Stimulated activated CD8-positive, alpha-beta memory T cell treated with anti-CD3 and anti-CD28 coated beads, Interleukin-7, amount 100 ng/mL, for 4 hours (primary cell): ENCODE measurements at places on chromosomes 3 and 15.

DNA sequence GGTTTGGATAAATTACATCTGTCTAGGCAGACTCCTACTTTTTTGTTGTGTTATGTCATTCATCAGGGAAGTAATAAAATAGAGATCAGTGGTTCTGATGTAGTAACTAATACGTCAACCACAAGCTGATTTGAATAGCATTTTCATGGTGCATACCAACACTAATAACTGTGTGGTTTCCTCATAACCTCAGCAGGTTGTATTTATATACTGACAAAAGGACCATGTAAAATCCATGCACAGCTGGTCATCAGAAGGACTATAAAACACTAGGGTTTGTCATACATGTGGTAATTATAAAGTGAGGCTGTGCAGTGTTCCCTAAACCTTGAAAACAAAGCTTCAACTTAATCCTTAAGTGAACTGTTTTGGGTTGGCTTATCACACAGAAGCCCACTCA is 216.8 kb upstream of the RBMS3 start:
- no peak for DNase-seq

DNA sequence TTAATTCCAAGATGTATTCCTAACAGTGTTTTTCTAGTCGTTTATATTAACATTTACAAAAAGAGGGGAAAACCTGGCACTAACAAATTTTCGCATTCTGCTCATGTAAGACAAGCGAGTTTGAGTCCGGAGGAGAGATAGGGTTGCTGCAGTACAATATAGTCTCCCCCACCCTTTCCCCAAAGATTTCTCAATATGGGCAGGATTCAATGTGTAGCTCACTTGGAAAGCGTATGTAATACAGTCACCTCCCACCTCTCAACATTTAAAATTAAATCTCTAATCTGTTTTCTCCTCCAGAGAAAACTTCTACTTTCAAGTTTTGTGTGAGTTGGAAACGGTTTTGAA is 57.9 kb downstream of the CMSS1 start:
- no peak for DNase-seq

DNA sequence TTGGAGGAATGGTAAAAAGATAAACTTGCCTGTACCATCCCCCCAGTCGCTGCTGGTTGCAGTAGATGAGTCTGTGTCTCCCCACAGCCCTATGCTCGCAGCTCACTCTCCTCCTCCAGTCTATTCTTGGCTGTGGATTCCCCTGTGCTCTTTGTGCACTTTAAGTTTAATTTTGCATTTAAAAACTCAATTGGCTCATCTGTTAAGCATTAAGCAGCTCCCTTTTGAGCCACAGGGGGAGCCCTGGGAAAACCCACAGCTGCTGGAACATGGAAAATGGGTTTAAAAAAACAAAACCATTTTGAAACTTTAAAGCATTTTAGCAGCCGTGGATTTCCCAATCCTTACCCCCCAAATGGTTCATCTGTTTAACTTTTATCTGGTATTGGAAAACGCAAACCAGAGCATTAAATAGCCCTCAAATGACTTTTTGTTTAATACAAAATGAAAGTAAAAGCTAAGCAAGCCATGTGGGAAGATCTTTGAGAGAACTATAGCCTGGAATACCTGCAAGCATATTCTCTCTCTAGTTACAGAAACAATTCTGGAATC is 536.9 kb downstream of the ZIC1 start:
- DNase-seq, result no peak

DNA sequence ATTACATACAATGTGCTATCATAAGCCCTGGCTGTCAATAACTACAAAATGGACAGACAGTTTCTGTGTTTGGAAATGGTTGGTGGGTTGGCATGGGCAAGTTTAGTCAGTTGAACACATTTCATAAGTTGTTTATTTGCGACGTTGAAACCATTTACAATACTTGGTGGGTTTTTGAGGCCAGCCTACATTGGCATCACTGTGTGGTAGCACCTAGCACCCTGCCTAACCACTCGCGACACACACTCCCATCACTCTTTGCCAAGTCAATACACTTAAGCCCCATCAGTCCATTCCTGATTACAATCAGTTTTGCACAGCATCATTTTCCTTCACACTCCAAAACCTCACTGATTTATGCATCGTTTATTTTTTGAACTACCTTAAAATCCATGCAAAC is 13.8 kb downstream of the PROK2 start:
- DNase-seq, result no peak

- no peak for DNase-seq
These were observed 54.4 kb upstream of the SLC12A8 start for GRCh38 chr3:125266971-125267370.

DNA sequence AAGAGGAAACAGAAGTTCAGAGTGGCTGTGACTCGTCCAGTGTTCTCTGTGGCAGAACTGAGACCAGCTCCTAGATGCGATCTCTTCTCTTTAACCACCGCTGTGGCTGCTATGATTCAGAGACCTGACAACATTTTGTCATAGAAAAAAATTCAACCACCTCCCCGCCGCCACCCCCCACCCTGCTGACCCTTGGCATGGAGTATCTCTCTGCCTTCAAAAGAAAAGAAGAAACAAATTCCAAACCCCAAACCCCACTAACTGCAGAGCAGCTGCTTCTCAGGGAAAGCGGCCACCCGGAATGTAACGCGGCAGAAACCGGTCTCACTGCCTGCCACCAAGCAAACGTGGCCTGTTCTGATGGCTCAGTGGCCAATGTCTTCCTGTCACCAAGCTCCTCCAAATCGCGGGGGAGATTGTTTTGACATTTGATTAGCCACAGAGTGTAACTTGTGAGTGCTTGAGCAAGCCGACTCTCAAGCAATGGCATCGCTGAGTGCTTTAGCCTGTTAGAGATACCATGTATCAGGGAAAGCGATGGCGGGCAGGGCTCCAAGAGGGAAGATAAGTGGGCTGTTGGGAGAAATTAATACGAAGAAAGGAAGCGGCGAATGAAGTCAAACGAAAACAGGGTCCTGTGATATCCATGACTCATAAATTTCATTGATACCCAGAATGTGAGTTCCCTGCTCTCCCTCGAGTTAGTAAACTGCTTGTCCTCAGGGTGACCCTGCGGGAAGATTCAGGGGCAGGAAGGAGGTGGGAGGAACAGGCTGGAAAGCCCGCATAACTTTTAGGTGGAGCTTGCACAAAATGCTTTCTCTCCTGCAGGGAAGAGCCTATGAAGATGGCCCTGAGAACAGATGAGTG is 44.8 kb upstream of the TLE3 start:
- no peak for DNase-seq

GRCh38 chr3:175378348-175378747 is 519.2 kb downstream of the NAALADL2 start:
- DNase-seq, result no peak

- DNase-seq, result no peak
These were observed 26.1 kb downstream of the STARD5 start for GRCh38 chr15:81297603-81298575.

DNA sequence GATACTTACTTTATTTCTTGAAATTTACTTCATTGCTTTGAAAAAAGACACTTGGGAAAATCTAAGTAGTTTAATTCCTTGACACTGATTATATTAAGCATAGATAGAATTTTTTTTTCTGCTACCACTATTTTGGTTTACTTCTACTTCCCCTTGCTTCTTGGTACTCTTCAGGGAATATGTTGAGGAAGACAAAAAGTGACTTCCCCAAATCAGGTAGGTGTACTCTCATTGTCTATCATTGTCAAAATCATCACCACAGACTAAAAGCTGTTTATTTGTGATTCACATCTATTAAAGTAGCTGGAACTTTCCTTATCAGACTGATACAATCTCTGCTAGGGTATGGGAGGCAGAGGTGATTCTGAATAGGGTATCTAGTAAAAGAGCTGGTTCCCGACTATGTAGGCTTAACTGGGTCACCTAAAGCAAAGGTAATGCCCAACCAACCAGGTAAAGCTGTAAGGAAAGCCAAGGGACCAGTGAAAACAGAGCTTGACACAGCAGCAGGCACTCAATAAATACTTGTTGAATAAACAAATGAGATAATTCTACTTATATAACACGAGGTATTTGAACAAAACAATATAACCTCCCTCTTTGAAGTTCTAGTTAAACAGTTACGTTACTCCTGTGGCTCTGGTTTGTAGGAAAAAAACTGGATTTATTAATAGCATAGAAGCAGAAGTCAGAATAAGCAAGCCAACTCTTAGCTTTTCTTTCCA is 346.9 kb downstream of the PLCL2 start:
- DNase-seq, result no peak

DNA sequence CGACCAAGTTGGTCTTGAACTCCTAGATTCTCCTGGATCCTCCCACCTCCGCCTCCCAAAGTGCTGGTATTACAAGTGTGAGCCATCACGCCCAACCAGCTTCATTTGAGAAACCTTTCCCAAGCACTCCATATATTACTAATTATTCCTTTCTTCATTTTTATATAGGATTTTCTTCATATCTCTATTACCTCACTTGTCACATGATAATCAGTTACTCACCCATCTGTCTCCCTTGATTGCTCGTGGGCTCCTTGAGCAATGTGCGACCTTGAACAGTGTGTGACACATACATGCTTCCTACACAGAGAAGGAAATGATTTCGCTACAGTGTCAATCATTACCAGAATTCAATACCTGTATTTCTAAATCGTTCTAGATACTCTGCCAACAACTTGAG is 110.7 kb upstream of the C2CD4B start:
- no peak for DNase-seq

DNA sequence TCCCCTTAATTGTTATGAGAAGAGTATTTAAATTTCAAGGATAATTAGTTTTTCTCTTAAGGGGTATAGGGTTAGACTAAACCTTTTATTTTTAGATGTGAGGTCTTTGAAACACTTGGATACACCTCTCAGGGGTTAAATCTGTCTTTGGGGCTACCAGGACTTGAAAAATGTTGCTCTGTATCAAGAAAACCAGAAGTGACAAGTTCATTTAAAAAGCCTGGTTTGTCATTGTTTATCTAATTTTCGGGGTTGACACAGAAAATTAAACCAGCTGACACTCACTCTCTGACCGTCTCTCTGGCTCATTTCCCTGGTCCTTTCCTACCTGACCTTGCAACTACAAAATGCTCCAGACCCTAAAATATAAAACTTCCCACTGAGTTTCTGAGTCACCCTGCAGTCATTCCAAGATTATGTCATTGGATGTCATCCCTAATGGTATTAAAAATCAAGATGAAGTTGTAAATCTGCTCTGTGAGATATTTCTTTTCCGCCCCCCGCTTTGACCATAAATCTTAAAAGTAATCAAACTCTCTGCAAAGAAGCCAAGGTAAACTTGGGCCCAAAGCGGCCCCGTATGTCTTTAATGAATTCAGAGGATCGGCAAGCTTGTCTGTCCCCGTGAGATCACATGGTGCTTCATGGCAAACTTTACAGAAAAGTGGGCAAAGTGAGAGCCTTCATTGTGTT is 32.9 kb upstream of the SKOR1 start:
- DNase-seq, result no peak

DNA sequence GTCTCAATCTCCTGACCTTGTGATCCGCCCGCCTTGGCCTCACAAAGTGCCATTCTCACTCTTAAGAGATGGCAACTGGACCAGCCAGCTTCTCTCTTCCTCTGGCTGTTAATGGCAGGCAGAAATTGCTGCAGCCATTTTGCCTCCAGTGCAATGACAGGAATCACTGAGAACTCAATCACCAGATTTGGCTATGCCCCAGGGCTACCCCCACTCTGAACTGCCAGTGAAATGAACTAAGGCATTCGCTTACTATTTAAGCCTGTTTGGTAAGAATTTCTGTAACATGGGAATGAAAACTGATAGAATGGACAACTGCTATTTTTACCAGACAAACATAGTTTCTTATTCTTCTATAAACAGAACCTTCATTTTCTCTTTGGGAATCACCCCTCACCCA is 24.5 kb downstream of the FOXP1 start:
- no peak for DNase-seq

- no peak for DNase-seq
These were observed 221.8 kb downstream of the UACA start for GRCh38 chr15:70541511-70541910.

DNA sequence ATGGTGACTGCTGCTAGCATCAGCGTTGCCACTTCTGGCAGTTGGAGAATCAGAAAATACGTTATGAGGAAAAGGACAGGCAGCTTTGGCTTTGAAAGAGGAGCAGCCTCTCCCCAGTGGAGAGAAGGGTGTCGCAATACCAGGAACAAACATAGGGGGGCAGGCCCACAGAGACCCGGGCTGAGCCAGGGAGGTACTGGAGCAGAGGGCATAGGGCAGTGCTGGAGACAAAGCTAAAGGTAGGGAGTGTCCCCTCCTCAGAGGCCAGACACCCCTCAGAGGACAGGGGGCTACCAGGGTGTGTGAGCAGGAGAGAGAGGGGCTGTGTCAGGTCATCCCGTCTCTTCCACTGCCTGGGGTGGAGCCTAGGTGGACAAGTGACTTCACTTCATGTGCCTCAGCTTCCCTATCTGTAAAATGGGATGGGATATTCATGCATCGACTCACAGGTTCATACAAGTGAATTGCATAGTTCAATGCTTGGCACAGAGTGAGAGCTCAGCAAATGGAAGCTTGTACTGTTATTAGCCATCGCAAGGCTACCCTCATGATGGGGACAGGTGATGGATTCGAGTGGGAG is 49.7 kb upstream of the LIMD1 start:
- no peak for DNase-seq

GRCh38 chr15:63852407-63852806 is 18.7 kb upstream of the HERC1 start:
- no peak for DNase-seq
